ENCODE measurements at places on chromosomes 13 and 19. TPM values are rescaled to one million over a fixed set of nuclear protein-coding genes. Genes with fewer than 3 reads are reported as not detected.
A peak's percentile ranks its signal among the peaks of the same experiment; 100 is the strongest.

DNA sequence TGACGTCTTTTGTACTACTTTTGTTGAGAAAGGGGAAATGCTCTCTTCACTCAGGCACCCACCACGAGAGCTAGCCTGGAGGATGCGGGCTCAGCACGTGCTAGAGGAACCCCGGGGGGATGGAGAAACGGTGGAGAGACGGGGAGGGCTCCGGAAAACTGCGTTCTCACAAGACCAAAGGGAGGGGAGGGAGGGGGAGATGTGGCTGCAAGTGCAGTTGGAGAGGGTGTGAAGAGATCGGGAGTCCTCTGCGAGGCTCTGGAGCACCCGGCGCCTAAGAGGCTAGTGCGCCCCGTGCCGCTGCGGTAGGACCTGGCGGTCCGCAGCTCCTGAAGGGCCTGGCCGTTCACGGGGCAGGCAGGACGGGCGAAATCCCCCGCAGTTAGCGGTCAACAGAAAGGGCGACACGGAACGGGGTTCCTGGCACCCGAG is 43.4 kb upstream of the XPO4 start:
- H3K4me3 ChIP-seq = no peak overlapping the region
- H3K27me3 ChIP-seq = no peaks in the 10 kb centered on the region
- H3K36me3 ChIP-seq = no peaks in the 10 kb centered on the region
- no peak overlapping the region for H3K27ac ChIP-seq
- H3K4me1 ChIP-seq = peaks cover 3% of the 10 kb centered on the region

DNA sequence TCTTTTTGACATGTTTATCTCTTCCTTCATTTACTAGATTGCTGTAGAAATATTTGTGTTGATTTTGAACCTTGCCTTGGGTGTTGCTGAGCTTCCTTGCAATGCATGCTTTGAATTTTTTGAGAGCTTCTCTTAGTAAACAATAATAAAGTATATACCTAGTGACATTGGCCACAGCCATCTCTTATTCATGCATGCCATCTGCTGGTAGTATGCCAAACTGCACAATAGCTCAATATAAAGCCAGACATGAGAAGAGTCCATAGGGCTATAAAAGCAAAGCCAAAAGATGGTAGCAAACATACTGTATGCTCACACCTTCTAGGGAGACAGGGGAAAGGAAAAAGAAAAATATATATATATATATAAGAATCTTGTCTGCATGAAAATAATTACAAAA is 18.9 kb upstream of the ZSCAN5A start:
- H3K36me3 ChIP-seq = no peaks in the 10 kb centered on the region
- no peak overlapping the region for H3K27ac ChIP-seq
- DNase-seq = peak; percentile 68
- H3K4me1 ChIP-seq = no peaks in the 10 kb centered on the region
- no peak overlapping the region for H3K4me3 ChIP-seq

GRCh38 chr13:78334059-78334458 is 269.3 kb downstream of the POU4F1 start:
- H3K4me1 ChIP-seq = no peaks in the 10 kb centered on the region
- no peak for DNase-seq
- H3K36me3 ChIP-seq = no peaks in the 10 kb centered on the region
- H3K27ac ChIP-seq = no peak overlapping the region
- H3K27me3 ChIP-seq = no peaks in the 10 kb centered on the region

DNA sequence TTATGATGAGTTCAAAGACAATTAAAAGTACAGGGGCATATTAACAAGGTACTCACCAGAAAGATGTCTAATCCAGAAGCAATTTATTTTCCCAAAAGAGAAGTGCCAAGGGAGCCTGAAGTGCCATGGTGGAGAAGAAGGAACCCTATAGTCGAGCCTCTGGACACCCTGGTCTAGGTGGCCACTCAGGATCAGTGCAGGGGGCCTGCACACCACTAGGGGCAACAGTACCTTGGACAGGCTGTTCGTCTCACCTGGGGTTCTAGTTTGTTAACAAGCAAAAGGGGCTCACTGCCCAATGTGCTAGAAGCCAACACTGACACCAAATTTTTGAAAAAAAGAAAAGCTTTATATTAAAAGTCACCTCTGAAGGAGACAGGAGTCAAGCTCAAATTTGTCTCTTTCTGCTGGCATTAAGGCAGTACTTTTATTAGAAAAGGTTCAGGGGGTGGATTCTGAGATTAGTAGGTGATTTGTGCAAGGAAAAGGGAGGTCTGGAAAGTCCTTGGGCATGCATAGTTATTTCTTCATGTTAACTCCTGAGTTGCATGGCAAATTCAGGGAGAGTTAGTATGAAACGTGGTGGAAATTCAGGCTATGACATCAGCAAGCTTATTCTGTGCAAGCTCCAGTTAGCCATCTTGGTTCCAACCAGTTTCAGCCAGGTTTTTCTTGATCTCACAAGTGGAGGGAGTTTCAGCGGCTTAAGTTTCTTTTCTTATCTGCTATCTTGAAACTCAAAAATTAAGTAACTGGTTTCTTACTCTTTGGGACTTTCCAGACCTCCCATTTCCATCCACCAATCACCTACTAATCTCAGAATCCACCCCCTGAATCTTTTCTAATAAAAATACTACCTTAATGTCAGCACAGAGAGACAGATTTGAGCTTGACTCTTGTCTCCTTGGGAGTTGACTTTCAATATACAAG is 884 bp upstream of the CBY2 start:
- no peak for DNase-seq
- no peaks in the 10 kb centered on the region for H3K27me3 ChIP-seq
- no peaks in the 10 kb centered on the region for H3K4me1 ChIP-seq
- no peaks in the 10 kb centered on the region for H3K36me3 ChIP-seq

DNA sequence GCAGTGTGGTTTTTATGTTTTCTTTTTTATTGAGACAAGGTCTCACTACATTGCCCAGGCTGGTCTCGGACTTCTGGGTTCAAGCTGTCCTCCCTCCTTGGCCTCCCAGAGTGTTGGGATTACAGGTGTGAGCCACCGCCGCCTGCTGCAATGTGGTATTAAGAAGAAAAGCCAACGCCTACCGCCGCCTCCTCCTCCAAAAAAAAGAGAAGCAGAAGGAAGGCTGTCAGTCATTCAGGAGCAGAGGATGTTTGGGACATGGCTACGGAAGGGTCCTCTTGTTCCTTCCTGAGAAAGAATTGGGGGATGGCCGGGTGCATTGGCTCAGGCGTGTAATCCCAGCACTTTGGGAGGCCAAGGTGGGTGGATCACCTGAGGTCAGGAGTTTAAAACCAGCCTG is 1.2 kb downstream of the PPP1R37 start:
- H3K36me3 ChIP-seq = no peaks in the 10 kb centered on the region
- peak overlapping the region; percentile 89 for H3K4me3 ChIP-seq
- no peak for DNase-seq
- H3K27me3 ChIP-seq = no peaks in the 10 kb centered on the region

DNA sequence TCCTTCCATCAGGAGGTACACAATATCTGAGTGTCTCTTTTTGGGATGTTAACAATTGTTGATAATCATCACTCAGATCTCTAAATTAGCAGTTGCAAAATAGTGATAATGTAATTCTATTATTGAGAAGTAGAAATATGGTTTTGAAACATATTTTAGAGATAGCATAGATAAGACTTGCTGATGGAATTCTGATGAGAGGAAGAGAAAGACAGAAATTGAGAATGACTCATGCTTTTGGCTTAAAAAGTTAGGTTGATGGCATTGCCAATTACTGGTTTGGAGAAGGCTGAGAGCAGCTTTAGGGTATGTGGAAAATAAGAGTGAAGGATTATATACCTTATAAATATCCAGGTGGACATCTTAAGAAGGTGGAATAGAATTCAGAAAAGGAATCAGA is 106.4 kb upstream of the EDNRB start:
- H3K4me1 ChIP-seq = no peaks in the 10 kb centered on the region
- H3K4me3 ChIP-seq = no peak overlapping the region
- H3K27ac ChIP-seq = no peak overlapping the region
- H3K27me3 ChIP-seq = no peaks in the 10 kb centered on the region
- H3K36me3 ChIP-seq = no peaks in the 10 kb centered on the region

DNA sequence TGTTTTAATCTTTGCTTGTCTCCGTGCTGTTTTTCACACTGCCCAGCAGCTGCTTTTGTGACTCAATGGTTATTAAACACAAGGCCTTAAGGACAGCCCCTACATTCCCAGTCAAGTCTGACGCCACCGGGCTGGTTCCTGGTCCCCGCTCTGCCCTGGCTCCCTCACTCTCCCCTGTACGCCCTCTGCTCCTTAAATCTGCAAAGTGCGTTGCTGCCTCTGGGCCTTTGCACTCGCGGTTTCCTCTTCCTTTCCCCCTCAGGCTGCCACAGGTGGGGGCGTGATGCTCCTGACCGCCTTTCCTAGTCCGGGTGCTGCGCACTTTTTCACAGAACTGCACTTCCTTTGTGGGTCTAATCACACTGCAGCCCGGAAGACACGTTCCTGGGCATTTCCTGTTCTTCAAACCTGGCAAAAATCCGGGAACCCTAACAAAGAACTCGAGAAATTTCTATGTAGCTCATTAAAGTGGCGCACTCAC is 25.6 kb downstream of the NOSIP start:
- no peaks in the 10 kb centered on the region for H3K4me1 ChIP-seq
- H3K27me3 ChIP-seq = no peaks in the 10 kb centered on the region
- no peak overlapping the region for H3K4me3 ChIP-seq
- no peak for DNase-seq
- H3K36me3 ChIP-seq = peaks cover 16% of the 10 kb centered on the region
- peak overlapping the region; percentile 4 for H3K27ac ChIP-seq

DNA sequence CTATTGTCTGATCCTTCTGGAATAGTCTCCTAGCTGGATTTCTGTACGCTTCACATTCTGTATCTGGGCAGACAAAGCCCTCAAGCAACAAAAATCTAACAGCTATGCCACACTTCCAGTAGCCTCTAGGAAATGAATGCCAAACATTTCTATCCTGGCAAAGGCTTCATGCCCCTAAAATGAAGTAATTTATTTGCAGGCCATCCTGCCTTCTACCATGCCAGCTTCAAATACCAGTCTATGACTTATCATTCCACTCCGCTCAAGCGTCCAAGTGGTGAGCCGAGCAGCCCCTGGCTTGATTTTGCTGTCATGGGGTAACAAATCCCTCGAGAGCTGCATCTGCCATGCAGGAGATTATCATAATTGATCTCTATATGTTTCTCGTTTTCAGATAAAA is 86.9 kb downstream of the LHFPL6 start:
- H3K4me3 ChIP-seq = no peak overlapping the region
- no peaks in the 10 kb centered on the region for H3K36me3 ChIP-seq
- H3K4me1 ChIP-seq = no peaks in the 10 kb centered on the region
- peaks cover 3% of the 10 kb centered on the region for H3K27me3 ChIP-seq
- H3K27ac ChIP-seq = no peak overlapping the region

- H3K36me3 ChIP-seq = no peaks in the 10 kb centered on the region
- no peak overlapping the region for H3K27ac ChIP-seq
- H3K4me1 ChIP-seq = no peaks in the 10 kb centered on the region
- no peak for DNase-seq
- H3K4me3 ChIP-seq = no peak overlapping the region
- no peaks in the 10 kb centered on the region for H3K27me3 ChIP-seq
Measured at GRCh38 chr13:79171141-79172061, 234.7 kb downstream of the RBM26 start.

DNA sequence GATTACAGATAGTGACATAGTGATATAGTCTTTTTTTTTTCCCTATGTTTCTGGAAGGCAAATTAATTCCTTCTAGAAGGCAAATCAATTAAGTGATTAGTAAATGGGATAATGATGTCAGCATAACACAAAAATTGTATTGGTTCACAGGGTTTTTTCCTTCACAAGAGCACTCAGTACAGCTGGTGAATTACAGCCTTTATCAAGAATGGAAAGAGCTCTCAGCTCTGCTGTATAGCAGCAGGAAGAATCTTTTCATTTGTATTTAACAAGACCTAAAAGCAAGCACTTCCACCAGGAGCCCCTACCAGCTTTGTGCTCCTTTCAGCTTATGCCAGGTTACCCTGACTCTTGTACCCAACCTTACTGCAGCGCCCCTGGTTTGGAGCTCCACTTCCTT is 90.8 kb downstream of the SERP2 start:
- no peak overlapping the region for H3K4me3 ChIP-seq
- no peak for DNase-seq
- H3K36me3 ChIP-seq = no peaks in the 10 kb centered on the region
- no peak overlapping the region for H3K27ac ChIP-seq

- no peaks in the 10 kb centered on the region for H3K36me3 ChIP-seq
- peak overlapping the region; percentile 98 for H3K27ac ChIP-seq
- no peaks in the 10 kb centered on the region for H3K27me3 ChIP-seq
- DNase-seq = no peak
- H3K4me1 ChIP-seq = peaks cover 8% of the 10 kb centered on the region
Measured at GRCh38 chr13:24922387-24922744, 158.4 kb downstream of the RNF17 start.

DNA sequence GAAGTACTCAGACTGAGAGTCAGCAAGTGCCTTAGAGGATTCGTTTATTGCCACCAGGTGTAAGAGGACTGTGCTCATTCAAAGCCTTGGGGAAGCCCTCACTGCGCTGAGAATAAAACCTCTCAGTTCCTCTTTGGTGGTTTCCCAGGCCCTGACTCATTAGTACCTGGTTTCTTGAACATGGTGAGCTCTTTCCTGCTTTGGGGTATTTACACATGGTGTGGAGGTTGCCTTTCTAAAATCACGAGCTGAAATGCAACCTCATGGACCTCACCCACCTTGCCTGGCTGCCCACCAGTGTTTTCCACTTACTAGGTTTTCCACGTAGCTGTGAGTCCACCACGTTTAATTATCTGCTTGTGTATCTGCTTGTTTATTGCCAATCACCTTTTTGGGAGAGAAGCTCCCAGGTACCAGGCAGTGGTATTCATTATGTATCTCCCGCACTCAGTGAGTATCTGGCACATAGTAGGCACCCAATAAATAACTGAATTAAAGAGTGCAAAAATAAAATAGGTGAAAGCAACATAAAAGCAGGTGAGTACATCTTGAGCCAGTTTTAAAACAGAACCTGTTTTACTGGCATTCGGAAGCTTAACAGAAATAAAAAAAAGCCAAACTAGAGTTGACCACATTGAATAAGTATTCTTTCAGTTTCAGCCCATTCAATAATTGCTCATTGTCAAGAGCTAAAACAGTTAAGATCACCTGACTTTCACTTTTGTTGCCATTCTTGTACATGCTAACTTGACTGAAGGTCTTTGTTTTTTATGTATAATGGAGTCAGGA is 533.0 kb downstream of the MYO16 start:
- H3K4me3 ChIP-seq = no peak overlapping the region
- H3K27me3 ChIP-seq = no peaks in the 10 kb centered on the region
- no peak overlapping the region for H3K27ac ChIP-seq
- DNase-seq = no peak

Gene SIGLEC7
- total RNA-seq = 4.7 TPM

Gene SYNE4
- total RNA-seq = 4.4 TPM
